ENCODE measurements at places on chromosomes 5 and 9.

- DNase-seq: no peak
Observed at GRCh38 chr5:22835686-22836085, 17.5 kb downstream of the CDH12 start.

DNA sequence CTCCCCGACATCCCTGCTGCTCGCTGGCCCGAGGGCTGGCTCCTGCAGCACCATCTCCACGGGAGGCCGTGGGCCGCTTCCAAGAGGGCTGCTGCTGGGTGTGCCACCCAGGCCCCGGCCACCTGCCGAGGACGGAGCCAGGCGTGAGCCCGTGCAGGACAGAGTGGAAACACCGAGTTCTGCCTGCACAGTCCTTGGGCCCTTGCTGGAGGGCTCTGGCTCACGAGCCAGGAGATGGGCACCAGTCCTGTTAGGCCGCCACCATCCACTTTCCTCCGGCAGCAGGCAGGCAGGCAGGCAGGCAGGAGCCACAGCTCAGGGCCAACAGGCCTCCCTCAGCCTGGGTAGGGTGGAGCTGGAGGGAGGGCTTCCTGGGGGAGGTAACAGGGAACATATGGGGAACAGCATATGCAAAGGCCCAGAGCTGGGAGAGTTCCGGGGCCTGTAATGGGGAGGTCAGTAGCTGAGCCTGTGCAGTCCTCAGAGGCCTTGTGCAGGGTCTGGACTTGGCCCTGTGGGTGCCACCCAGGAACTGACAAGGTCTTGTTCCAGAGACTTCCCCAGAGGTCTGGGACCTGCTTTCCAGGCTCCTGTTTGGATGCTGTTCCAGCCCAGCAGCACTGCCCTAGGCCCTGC is 31.9 kb downstream of the RXRA start:
- DNase-seq: no peak

DNA sequence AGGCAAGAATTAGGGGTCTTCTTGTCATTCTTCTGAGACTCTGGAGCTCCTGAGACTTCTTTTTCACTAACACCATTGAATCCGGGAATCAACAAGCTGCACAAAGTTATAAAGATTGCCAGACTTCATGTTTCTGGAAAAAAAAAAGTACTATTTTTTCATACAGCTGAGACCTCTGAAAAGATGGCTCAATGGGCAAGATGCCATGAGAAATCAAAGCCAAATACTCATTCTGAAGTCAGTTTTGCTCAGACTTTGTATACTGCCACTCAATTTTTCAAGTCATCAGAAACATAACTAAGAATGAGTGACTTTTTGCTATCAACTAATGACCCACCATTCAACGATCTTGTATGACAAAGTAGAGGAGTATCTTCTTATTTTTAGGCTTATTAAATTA is 512.0 kb downstream of the RAB3C start:
- DNase-seq: no peak

- DNase-seq: peak; percentile 97
Observed at GRCh38 chr5:148268566-148268965, at the start of gene SPINK13. TSS of gene SPINK13 (plus strand) at chr5:148268794. CDS start at chr5:148270073, 1,279 bp downstream.

DNA sequence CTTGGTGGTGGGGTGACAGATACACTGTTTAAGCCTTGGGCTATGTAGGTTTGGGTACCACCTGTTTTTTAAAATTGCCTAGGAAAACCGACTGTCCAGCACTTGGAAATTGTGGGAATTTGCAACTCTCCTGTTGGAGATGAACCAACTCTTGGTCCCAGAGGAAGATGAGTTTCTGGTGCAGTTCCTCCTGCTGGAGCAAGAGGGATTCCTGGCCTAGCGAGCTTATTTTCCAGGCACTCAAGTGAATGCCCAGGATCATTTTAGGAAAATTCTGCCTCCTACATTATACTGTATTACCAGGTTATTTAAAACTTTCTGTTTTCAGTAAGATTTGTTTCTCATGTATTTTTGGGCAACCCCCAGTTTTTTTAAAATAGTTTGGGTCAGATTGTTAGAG is 33.7 kb downstream of the AP3S1 start:
- DNase-seq: no peak

- DNase-seq: no peak
Observed at GRCh38 chr9:122195875-122196274, 32.9 kb downstream of the LHX6 start.

DNA sequence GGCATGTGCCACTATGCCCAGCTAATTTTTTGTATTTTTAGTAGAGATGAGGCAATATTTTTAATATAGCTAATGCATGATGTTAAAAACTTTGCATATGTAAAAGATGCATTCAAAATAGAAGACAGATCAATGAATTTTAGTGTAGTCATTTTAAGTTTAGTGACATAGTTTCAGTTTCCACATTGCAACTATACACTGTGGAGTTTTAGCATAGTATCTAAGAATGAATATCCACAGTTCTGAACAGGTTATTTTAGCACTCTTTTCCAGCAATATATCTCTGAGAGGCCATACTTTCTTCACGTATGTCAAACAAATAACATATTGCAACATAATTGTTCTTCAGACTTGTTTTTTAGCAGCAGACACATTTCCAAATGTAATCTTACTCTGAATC is 39.3 kb downstream of the RAB24 start:
- DNase-seq: no peak

DNA sequence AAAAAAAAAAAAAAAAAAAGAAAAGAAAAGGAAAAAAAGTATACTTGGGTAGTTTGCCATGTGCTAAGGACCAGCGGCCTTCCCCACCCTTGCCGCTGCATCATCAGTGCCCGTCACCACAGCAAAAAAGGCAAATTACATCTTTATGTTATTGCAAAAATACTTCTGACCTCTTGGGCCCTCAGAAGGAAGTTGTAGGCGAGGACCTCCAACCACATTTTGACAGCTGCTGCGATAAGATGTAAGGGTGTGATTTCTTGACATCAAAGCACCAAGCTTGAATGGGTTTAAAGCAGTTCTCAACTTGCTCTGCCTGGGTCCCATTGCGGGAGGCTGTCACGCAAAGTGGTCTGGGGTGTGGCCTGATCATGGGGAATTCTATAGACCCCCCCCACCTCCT is 39.2 kb downstream of the DMRT1 start:
- DNase-seq: no peak

DNA sequence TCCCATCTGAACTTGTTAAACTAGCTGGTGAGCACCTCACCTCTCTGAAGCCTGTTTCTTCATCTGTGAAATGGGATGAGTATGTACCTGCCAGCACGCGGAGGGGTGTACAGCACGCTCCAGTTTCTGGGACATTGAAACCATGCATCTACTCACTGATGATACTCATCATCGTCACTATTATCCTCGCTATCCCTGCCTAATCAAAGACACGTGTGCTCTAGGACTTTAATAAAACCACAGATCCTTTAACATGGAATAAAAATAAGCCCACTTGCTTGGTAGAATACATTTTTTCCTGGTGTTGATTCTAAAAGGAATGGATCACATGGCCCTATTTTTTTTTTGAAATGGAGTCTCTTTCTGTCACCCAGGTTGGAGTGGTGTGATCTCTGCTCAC is 37.3 kb upstream of the POMT1 start:
- no peak for DNase-seq

DNA sequence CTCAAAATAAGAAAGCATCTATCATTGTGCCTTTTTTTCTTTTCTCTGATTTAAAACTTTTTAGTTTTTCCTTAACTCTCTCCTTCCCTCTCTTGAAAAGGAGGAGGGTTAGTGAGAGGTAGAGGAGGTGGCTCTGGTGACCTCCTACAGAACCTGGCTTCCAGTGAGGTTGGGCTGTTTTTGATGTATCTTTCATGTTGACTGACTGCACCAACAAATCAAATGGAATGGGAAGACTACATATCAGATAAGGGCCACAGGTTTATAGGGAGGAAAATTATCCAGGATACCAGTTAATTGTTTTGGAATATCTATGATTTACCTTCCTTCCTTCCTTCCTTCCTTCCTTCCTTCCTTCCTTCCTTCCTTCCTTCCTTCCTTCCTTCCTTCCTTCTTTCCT is 173.2 kb downstream of the ZSWIM6 start:
- no peak for DNase-seq

- no peak for DNase-seq
Observed at GRCh38 chr9:21432672-21433425, 7.4 kb upstream of the IFNA1 start.

GRCh38 chr9:100413839-100414420 is 13.0 kb upstream of the MSANTD3 start:
- DNase-seq: no peak

- no peak for DNase-seq
Observed at GRCh38 chr5:55675119-55675518, 37.0 kb downstream of the SLC38A9 start.

- DNase-seq: no peak
Observed at GRCh38 chr9:137753192-137753765, 124.3 kb upstream of the CACNA1B start.

- DNase-seq: no peak
Observed at GRCh38 chr5:80207832-80208231, 48.0 kb downstream of the SERINC5 start.

DNA sequence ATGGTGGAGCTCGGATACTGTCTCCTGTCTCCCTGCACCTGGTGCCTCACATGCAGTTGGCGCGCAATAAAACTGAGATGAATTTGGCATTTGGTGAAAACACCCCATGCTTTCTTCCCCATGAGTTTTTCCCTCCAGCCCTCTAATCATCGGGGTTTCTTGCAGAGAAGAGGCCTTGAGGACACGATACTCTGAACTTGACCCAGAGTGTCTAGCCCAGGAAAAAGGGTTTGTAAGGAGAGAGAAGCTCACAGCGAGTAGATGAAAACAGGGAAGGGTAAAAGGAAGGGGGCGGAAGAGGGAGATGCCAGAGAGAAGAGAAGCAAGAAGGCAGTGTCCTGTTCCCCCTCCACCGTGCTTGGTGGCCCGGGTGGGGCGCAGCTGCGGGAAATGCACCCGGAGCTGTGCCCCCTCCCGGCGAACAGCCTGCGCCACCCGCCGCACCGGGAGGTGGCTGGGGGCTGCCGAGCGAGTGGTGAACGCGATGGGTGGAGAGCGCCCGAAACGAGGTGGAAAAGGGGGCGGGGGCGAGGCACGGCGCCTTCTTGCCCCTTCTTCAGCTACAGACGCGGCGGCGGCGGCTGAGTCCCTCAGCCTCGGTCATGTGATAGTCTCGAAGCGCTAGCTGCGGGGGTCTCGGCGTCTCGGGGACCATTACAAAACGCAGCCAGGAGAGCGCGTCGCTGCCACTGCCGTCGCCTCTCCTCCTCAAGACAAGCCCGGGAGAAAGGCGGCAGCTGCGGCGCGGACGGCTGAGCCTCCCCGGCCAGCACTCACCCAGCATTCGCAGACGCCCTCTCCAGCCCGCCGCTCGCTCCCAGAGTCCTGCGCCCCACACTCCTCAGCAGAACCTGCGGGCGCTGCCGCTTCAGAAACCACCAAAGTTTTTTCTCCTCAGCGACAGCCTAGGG is 1.1 kb upstream of the FOXB2 start:
- no peak for DNase-seq

DNA sequence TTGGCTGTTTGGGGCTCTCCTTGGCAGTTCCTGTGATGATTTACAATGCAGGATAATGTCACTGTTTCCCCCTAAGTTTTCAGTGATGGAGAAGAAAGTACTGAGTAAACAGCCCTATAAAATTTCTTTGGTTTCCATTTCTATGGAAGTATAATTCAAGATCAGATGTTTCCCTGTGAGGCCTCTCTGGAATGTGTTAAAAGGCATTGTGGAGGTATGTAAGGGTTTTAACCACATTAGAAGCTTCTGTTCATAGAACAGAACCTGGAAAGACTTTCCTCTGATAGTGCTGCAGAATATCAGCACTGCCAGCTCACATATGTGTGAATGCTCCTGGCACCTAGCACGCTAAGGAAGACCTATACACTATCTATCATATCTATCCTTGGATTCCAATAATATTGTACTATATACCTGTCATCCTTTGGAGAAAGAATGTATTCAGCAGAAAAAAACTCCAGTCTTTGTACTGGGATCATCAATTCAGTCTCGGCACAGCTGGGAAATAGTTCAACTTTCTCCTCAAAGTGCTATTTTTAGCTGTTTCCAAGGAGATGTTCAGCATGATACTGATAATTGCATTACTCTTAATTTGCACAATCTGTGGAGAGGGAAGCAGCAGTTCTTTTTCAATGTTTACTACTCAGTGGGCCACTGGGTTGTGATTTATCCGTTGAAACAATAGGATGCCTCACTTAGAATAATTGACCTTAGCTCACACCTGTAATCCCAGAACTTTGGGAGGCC is 21.9 kb downstream of the TTC1 start:
- DNase-seq: no peak

GRCh38 chr9:101485924-101486692 is 47.5 kb upstream of the RNF20 start:
- no peak for DNase-seq

GRCh38 chr9:2593744-2594143 is 27.8 kb upstream of the VLDLR start:
- DNase-seq: no peak

DNA sequence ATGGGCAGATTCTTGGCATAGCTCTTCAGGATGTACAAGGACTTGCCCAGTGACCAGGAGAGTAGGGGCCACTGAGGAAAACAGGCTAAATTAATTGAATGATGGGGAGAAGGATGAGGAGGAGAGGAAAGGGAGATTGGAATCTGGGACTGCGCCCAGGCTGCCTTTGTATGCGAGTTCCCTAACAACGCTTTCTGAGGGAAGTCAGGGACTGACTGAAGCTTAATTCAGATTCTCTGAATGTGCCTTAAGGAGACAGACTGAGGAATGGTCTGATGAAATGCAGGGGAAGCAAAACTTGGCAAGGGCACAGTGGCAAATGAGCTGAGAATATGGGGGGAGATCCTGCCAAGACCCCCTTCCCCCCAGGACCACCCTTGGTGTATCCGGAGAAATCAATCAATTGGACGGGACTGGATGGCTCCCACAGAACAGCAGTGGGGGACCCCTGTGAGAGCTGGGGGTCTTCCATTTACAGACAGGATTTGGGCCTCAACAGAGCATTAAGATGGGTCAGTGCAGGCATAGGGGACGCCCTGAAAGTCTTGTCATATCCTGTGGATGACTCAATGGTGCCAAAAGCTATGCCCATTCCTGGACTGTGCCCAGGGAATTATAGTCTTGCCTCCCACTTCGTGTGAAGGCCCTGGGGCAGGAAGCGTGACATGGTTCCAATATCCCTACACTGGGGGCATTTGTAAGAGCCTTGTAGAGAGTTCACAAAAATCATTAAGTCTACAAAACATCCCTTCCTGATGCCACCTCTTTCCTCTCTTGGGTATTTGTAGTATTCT is 215.5 kb upstream of the TNC start:
- DNase-seq: peak; percentile 6

- DNase-seq: no peak
Observed at GRCh38 chr9:133383438-133383837, 7.3 kb downstream of the STKLD1 start.

- DNase-seq: peak; percentile 68
Observed at GRCh38 chr5:95102080-95102479, 182.8 kb downstream of the MCTP1 start.

Data from renal cortical epithelial cell (primary cell).